HS-5 (cell line): ENCODE measurements at places on chromosomes 7 and 10.

DNA sequence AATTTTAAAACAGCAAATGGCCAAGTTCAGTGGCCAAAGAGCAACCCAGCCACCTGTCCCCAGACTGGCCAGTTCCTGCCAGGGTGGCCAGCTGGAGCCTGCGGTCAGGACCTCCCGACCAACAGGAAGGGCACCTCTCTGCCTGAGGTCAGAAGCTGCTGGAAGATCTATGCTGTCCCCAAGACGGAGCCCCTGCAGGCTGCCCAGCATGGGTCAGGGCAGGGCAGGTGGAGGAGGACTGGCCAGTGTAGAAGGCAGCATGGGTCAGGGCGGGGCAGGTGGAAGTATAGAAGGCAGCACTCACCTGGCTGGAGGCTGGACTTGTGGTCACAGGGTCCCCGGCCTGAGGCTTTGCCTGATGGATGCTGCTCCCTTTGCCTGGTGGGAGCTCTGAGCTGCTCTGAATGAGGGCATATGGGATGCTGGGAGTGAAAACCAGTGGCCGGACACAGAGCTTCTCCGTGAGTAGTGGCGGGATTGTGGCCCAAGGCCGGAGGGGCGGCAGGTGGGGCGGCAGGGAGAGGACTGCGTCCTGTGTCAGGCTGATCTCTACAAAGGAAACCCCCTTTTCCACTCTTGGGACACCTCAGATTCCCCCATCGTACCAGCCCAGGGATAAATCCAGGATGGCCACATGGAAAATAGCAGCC, 229.2 kb downstream of the TCERG1L start:
- DNase-seq, result no peak

GRCh38 chr10:50946991-50947781, 61.8 kb upstream of the A1CF start:
- no peak for DNase-seq

DNA sequence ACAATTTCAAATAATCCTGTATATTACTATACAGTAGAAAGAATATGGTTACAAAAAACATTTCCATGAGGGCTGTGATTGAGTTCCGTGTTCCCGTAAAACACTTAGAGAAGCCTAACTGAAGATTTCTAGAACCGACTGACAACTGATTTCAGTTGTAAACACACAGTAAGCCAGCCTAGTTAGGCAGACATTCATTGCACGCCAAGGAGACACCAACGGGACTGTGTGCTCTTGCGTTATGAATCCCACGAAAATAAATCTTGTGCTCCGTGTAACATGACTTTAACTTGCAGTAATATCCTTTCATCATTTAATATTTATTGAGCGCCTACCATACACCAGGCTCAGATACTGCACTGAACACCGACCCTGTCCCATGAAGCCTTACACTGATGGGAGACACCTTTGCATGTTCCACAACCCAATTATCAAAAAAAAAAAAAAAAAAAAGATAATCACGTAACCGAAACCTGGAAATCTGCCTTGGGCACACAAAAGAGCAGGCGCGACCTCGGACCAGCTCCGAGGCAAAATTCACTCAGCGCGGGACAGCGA, 420 bp upstream of the KLHL7 start:
- no peak for DNase-seq

DNA sequence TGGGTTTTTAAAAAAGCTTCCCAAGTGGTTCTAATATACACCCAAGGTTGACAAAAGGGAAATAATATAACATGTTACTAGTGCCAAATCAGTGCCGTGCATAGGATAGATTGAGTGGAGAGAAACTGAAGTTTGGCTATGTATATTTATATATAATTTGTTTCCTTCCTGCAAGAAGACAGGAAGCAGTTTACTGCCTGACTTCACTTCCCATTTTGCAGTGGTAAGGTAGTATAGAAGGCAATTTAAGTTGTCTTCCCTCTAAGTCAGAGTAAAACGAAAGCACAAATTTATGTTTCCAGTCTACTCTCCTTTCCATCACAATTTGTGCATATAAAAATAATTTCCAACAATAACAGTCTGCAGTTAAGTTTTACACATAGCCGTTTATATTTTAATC, 3.4 kb upstream of the HYCC1 start:
- DNase-seq, result no peak

- DNase-seq, result no peak
These were observed 40.9 kb downstream of the MYO3A start for GRCh38 chr10:25974897-25975459.

DNA sequence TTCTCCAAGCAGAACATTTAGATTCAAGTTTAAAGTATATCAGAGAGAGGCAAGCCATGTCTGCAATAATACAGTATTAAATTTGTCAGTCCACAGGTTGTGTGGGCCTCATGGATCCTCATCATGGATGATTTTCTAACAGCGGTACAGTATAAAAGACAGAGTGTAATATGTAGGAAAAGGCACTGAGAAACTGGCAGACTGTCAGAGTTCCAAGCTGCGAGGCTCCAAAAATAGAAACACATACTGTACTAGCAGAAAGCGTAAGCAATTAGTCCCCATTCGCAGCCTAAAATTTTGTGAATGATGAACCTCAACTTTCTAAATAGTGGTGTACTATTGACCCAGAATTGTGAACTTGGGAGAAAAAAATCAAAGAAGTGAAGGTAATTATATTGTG, 933.3 kb downstream of the XPNPEP1 start:
- no peak for DNase-seq

DNA sequence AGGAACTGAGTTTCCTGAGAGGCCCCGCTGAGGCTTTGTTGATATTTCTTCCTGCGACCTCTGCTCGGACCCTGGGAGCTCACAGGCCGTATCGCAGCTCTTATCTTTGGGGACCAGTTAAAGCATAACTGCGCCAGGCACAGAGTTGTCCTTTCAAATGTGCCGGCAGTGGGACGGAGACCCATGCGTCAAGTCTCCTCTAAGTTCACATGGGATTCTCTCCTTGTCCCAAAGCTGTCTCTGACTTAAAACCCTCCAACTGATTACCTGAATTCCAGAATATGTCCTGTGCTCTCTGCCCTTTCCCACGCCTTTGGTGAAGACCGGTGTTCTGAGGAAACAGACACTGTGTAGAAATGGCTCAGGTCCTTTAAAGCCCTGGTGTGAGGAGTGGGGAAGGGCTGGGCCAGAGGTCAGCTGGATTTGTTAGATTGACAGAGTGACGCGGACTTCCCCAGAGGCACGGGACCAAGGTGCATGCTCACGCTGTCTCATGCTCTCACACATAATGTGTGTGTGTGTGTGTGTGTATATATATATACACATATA, 169.8 kb downstream of the EGFR start:
- DNase-seq, result no peak

GRCh38 chr7:146728611-146729010, 612.0 kb downstream of the CNTNAP2 start:
- DNase-seq, result no peak

GRCh38 chr7:5693529-5693928, 87.9 kb downstream of the RNF216 start:
- no peak for DNase-seq

DNA sequence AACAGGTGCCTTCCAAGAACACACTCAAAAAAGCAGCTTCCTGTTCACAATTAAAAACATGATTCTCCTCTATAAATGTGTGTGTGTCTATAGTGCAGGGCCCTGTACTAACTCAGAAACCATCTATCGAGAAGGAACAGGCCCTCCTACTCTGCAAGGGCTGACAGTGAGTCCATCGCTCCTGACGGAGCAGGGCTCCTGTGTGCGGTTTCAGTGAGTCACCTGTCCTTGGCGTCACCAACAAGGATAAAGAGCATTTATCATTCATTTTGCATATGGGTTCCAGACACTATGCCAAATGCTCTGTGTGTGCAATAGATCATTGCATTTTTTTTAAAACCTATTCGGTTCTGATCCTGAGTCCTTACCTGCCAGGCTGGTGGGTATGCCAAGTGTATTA, 63.7 kb downstream of the TACC2 start:
- no peak for DNase-seq

GRCh38 chr7:157021071-157021870, 10.8 kb upstream of the MNX1 start:
- DNase-seq, result no peak

GRCh38 chr10:33876584-33877400, 542.3 kb upstream of the NRP1 start:
- no peak for DNase-seq

- DNase-seq, result no peak
These were observed 3.1 kb downstream of the EN2 start for GRCh38 chr7:155460926-155461613.

- DNase-seq, result no peak
These were observed 36.5 kb upstream of the SVIL start for GRCh38 chr10:29671228-29671780.

GRCh38 chr7:7524121-7524520, 11.6 kb downstream of the COL28A1 start:
- no peak for DNase-seq

- no peak for DNase-seq
These were observed 132.2 kb downstream of the ZNF365 start for GRCh38 chr10:62506371-62506770.

GRCh38 chr7:111424768-111425167, 137.5 kb downstream of the IMMP2L start:
- no peak for DNase-seq

DNA sequence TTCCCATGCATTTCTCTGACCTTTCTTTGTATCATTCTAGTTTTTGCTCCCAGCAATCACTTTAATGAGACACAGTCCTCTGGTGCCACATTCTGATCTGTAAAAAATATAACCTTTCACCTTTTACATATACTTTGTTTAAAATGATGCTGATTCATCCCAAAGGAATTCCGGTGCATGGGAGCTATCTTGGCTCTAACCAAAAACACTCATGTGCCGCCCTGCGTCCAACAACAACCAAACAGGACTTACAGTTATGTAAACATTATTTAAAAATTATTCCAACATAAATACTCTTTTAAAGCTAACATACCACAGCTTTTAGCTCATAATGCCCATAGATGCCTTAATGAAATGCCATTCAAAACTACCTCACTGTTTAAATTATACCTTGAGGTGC, 7.7 kb upstream of the OPALIN start:
- DNase-seq, result peak; percentile 52

DNA sequence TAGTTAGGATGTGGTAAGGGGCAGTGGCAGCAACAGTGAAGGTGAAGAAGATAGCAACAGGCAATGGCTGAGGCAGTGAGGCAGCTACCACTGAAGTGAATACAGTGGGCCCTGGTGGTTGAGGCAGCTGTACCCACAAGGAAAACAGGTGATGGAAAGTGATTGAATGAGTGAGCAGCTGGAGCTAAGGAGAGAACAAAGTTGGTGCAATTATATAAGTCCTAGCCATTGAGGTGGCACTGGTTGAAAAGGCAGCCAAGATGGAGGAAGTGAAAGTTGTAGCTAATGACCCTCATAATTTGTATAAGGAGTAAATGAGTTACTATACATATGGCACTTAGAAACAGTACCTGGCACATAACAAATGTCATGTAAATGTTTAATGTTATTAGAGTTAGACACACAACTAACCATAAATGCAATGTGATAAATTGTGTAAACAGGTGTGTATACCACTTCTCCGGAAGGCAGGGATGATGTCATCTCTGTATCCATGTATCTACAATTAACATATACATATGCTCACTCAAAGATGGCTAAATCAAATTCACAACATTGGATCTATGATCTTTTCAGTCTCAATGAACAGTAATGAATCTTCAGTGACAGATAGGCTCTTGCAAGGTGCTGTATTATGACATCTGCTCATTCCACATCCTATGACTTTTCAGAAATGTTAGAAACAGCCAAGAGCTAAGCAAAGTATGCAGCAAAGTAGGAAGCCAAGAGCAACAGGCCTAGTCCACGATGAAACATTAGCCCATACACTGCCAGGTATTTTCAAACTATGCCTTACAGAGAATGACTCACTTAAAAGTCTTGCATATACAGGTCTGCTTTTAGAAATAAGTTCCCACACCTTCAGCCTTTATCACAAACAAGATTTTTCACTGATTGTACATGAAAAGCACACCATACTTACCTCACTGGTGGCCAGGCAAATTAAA, 10.7 kb downstream of the XPNPEP1 start:
- DNase-seq, result no peak

DNA sequence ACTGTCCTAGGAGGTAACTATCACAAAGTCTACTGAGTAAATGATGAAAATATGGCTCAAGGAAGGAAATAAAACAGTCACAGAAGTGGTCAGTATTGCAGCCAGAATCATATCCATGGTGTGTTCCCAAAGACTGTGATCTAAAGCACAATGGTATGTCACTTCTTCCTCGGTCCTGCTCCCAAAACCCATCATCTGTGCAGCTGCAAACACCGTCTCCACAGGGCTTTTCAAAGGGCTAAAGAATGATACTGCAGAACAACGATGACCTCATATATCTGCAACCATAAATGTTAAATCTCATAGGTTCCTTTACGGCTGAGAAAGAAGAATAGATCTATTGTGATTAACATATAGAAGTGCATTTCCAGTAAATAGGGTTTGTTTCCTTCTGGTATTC, 465.0 kb downstream of the GRID1 start:
- no peak for DNase-seq

GRCh38 chr10:70930263-70931000, 42.1 kb upstream of the PCBD1 start:
- no peak for DNase-seq

DNA sequence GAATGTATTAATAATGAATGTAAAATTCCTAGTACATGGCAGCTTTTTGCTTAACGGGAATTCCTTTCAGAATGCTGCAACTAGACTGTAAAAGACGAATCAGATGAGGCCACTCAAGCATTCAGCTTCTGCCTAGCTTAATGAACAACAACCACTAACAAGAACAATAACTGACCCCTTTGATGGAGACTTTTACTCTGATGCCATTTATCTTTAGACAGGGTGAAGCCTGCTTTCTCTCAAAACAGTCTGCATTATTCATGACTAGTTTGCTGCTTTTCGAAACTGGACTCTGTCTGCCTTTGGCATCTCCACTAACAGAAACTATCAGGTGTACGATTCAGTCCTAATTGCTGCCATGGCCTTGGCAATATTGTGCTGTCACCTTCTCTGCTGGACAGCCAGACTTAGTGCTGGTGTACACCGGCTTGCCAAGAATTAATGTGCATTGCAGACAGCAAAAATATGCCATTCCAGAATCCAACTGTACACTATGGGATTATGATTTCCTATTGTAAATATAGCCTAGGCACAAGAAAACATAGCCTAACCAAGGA, 295.5 kb upstream of the CDC14C start:
- DNase-seq, result no peak

- DNase-seq, result no peak
These were observed 161.8 kb downstream of the NRF1 start for GRCh38 chr7:129773328-129773731.

GRCh38 chr10:23442936-23443335, 4.1 kb downstream of the OTUD1 start:
- no peak for DNase-seq

DNA sequence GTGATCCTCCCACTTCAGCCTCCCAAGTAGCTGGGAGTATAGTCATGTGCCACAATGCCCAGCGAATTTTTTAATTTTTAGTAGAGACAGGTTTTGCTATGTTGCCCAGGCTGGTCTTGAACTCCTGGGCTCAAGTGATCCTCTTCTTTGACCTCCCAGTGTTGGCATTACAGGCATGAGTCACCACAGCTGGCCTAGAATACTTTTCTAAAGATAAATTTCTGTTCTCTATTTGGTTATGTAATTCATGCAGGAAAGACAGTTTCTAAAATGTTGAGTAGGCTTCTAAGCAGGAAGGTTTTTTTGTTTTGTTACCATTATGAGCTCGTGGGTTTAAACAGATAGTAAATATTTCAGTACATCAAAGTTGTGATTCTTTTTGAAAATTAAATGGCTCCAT, 5.0 kb downstream of the RBAK start:
- no peak for DNase-seq

GRCh38 chr7:140476698-140477261, 2.5 kb downstream of the MKRN1 start:
- no peak for DNase-seq
